ENCODE measurements at places on chromosomes 16 and 17.

- H3K4me1 ChIP-seq = peaks cover 5% of the 10 kb centered on the region
- no peaks in the 10 kb centered on the region for H3K36me3 ChIP-seq
- H3K27ac ChIP-seq = no peak overlapping the region
- DNase-seq = no peak
- H3K4me3 ChIP-seq = no peak overlapping the region
Measured at GRCh38 chr17:80183581-80184422, 14.0 kb downstream of the CARD14 start.

GRCh38 chr16:49937886-49938285 lies 82.0 kb upstream of the ZNF423 start:
- peaks cover 24% of the 10 kb centered on the region for H3K27me3 ChIP-seq
- DNase-seq = no peak
- no peaks in the 10 kb centered on the region for H3K36me3 ChIP-seq
- H3K4me3 ChIP-seq = no peak overlapping the region

GRCh38 chr17:76369804-76370203 lies 14.6 kb upstream of the SPHK1 start:
- H3K4me1 ChIP-seq = no peaks in the 10 kb centered on the region
- no peaks in the 10 kb centered on the region for H3K36me3 ChIP-seq
- H3K4me3 ChIP-seq = no peak overlapping the region
- no peaks in the 10 kb centered on the region for H3K27me3 ChIP-seq

GRCh38 chr17:42183741-42184711 lies 1.2 kb downstream of the HCRT start:
- H3K36me3 ChIP-seq = no peaks in the 10 kb centered on the region
- H3K4me3 ChIP-seq = peak overlapping the region; percentile 98
- H3K4me1 ChIP-seq = peaks cover 40% of the 10 kb centered on the region
- peak overlapping the region; percentile 79 for H3K27ac ChIP-seq

GRCh38 chr16:72836985-72837384 lies 210.9 kb downstream of the ZFHX3 start:
- peaks cover 10% of the 10 kb centered on the region for H3K27me3 ChIP-seq
- H3K36me3 ChIP-seq = no peaks in the 10 kb centered on the region
- H3K27ac ChIP-seq = no peak overlapping the region

GRCh38 chr17:34841467-34841866 lies 119.8 kb downstream of the CCT6B start:
- no peak overlapping the region for H3K4me3 ChIP-seq
- H3K4me1 ChIP-seq = no peaks in the 10 kb centered on the region
- no peak overlapping the region for H3K27ac ChIP-seq
- H3K36me3 ChIP-seq = no peaks in the 10 kb centered on the region
- peaks cover 5% of the 10 kb centered on the region for H3K27me3 ChIP-seq

- peaks cover 30% of the 10 kb centered on the region for H3K36me3 ChIP-seq
- DNase-seq = no peak
- H3K27ac ChIP-seq = no peak overlapping the region
- H3K27me3 ChIP-seq = no peaks in the 10 kb centered on the region
- no peak overlapping the region for H3K4me3 ChIP-seq
Measured at GRCh38 chr16:22035153-22035552, 27.2 kb downstream of the MOSMO start.

- H3K27ac ChIP-seq = no peak overlapping the region
- DNase-seq = no peak
Measured at GRCh38 chr17:82242977-82243647, 14.3 kb downstream of the SLC16A3 start.

DNA sequence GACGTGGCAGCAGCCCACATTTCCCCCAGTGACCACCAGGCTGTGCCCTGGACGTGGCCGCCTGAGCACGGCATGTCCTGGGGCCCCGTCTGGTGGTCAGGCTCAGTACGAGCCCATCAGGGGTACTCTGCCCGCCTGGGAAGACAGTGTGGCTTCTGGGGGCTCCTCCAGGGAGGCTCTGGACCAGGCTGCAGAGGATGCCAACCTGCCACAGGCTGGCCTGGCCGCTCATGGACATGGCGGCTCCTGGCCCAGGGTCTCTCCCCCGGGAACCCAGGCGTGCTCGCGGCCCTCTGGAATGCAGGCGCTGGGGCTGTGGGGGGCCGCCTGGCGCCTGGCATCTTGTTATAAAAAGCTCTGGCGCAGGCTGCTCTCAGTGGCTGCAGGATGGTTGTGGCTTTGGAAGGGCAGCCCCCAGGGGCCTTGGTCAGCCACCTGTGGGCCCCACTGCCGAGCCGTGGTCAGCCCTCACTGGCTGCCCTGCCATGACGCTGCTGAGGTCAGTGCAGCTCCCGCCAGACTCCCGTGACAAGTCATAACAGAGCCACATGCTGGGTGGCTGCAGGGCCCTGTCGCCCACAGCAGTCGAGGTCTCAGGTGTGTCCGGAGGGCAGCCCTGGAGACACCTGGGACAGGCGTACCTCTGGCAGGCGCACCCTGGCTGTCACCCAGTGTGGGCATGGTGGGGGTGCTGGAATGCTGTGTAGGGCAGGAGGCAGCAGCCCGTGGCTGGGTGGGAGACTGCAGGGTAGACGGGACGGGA lies 15.0 kb downstream of the CENPX start:
- no peaks in the 10 kb centered on the region for H3K36me3 ChIP-seq
- no peaks in the 10 kb centered on the region for H3K27me3 ChIP-seq
- no peak overlapping the region for H3K4me3 ChIP-seq

- H3K27ac ChIP-seq = no peak overlapping the region
- H3K36me3 ChIP-seq = no peaks in the 10 kb centered on the region
- DNase-seq = no peak
- no peaks in the 10 kb centered on the region for H3K27me3 ChIP-seq
- H3K4me3 ChIP-seq = no peak overlapping the region
Measured at GRCh38 chr16:10349851-10350250, 36.0 kb upstream of the ATF7IP2 start.

DNA sequence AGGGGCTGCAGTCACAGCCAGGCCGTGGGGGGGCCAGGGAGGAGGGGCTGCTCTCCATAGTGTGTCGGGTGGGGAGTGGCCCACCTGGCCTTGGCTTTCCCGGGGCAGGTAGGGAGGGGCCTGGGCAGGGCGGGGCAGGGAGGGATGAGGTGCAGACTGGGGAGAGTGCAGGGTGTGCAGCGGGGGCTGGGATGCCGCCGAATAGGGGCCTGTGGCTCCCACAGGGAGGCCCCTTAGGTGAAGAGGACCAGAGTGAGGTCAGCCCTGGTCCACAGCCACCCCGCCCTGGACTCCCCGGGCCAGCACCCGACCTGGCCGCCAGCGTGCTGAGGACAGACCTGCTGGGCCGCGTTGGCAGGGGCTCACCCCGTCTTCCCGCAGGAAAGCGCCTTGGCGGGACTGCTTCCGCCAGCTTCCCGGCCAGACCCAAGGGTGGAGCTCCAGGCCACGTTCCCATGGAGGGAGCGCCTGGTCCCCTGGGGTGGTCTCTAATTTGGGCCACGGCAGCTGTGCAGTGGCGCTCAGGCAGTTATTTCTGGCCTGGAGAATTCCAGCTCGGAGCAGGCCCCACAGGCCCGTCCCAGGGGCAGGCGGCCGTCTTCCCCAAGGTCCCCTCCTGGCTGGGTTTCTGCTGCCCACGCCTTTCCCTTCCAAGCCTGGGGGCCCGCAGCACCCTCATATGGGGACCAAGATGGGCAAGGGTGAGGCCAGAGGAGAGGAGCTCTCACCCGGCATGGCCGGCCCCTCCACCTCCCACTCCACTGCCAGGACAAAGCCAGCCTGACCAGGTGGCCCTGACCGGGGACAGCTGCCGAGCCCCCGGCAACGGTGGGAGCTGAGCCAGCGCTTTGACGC lies 27.9 kb downstream of the CACNA1H start:
- DNase-seq = no peak
- H3K36me3 ChIP-seq = no peaks in the 10 kb centered on the region
- H3K27ac ChIP-seq = no peak overlapping the region
- no peaks in the 10 kb centered on the region for H3K27me3 ChIP-seq
- H3K4me1 ChIP-seq = no peaks in the 10 kb centered on the region

- DNase-seq = no peak
- H3K27me3 ChIP-seq = no peaks in the 10 kb centered on the region
- H3K36me3 ChIP-seq = peaks cover 1% of the 10 kb centered on the region
- no peaks in the 10 kb centered on the region for H3K4me1 ChIP-seq
- H3K27ac ChIP-seq = no peak overlapping the region
Measured at GRCh38 chr16:64150193-64150592, 971.7 kb downstream of the CDH11 start.

GRCh38 chr17:70520447-70520846 lies 351.1 kb downstream of the KCNJ2 start:
- no peak overlapping the region for H3K27ac ChIP-seq
- no peaks in the 10 kb centered on the region for H3K36me3 ChIP-seq
- no peaks in the 10 kb centered on the region for H3K27me3 ChIP-seq
- H3K4me1 ChIP-seq = no peaks in the 10 kb centered on the region

DNA sequence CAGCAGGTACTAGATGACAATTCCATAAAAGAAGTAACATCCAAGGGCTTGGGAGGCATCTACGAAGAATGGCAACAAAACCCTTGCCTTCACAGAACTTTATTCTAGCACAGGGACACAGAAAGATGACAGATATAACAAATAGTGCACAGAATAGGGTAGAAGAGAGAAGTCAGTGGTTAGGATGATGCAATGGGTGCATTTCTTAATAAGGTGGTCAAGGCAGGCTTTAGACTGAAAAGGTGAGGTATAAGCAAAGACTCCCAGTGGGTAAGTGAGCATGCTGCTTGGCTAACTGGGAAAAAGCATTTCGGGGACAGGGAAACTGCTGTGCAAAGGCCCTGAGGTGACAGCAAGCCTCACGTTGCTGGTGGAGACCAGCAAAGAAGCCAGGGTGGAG lies 175.9 kb downstream of the XYLT1 start:
- H3K27ac ChIP-seq = peak overlapping the region; percentile 73
- H3K4me1 ChIP-seq = peaks cover 8% of the 10 kb centered on the region
- no peaks in the 10 kb centered on the region for H3K27me3 ChIP-seq

GRCh38 chr17:73638556-73638955 lies 5.7 kb downstream of the SDK2 start:
- no peak overlapping the region for H3K27ac ChIP-seq
- DNase-seq = no peak
- peaks cover 9% of the 10 kb centered on the region for H3K4me1 ChIP-seq
- H3K36me3 ChIP-seq = no peaks in the 10 kb centered on the region

DNA sequence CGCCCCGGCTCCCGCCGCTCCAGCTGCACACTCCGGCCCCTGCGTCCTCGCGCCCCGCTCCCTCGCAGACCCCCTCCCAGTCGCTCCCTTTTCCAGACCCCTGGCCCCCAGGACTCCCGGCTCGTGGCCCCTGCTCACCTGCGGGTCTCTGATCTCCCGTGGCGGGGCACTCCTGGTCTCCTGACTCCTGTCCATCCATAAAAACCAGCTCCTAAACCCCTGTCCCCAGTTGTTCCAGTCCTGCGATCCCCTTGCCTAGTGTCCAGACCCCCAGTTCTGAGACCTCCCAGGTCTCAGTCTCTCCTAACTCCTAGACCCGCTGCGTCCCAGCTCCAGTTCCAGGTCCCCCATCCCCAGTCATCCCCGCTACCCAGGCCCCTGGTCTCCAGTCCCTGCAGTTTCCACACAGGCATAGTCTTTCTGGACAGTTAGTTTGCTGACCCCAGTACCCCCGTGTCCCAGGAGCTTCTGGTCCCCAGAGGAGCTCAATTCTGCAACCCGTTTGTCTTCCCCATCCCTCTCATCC lies 379 bp downstream of the SNX29 start:
- peak overlapping the region; percentile 98 for H3K4me3 ChIP-seq
- no peaks in the 10 kb centered on the region for H3K27me3 ChIP-seq
- H3K4me1 ChIP-seq = peaks cover 35% of the 10 kb centered on the region
- DNase-seq = no peak

DNA sequence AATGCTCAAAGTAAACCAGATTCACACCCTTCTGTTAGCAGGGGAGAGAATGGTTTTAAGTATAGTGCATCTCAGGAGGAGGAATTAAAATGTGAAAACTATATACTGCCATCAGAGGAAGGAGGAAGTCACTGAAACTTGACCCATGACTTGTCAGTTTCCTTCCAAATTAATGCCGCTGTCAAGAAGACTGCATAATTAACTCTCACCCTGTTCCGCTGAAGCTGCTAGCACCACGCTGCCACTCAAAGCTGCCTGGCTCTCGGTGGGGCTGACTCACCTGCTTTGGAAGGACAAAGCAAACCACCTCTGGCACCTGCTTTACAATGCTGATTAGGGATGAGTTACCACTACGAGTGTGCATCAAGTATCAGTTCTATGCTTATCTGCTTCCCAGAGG lies 37.8 kb upstream of the ULK2 start:
- no peaks in the 10 kb centered on the region for H3K27me3 ChIP-seq
- no peak for DNase-seq
- no peak overlapping the region for H3K27ac ChIP-seq
- no peaks in the 10 kb centered on the region for H3K4me1 ChIP-seq

DNA sequence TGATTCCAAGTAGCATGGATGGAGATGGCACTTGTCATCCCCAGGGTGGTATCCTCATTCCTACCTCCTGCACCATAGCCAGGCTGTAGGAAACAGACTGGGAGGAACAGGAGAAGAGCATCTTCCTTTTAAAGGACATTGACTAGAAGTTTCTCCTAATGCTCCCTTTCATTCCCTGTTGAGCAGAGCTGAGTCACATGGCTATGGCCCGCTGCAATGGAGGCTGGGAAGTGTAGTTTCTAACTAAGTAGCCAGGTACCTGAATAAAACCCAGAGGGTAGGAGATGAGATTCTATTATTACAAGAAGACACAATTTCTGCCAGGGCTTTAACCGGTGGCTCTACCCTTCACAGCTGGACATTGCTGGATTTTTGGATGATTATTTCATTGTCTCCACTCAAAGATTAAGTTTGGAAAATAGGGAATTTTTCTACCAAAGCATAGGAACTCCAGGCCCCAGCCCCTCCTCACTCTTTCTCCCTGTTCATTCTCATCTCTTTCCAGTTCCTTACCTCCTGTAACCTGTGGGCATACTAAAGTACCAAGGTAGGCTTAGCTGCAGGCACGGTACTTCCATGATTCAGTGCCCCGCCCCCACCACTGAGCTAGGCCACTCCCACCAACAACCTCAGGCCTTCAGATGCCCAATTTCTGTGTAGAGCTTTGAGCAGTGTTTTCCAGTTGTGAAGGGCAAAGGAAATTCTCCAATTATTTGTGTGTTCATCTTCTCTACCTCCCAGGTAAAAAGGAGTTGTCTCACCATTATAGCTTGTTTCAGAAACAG lies 378.3 kb downstream of the CDH13 start:
- no peaks in the 10 kb centered on the region for H3K36me3 ChIP-seq
- no peak overlapping the region for H3K4me3 ChIP-seq
- no peaks in the 10 kb centered on the region for H3K27me3 ChIP-seq
- no peak overlapping the region for H3K27ac ChIP-seq
- no peak for DNase-seq

- H3K27ac ChIP-seq = no peak overlapping the region
- no peak for DNase-seq
- no peaks in the 10 kb centered on the region for H3K36me3 ChIP-seq
- H3K27me3 ChIP-seq = no peaks in the 10 kb centered on the region
- no peak overlapping the region for H3K4me3 ChIP-seq
Measured at GRCh38 chr17:7110617-7111306, 3.9 kb downstream of the ASGR2 start.

GRCh38 chr16:25148568-25149215 lies 37.1 kb downstream of the LCMT1 start:
- H3K27ac ChIP-seq = no peak overlapping the region
- no peaks in the 10 kb centered on the region for H3K27me3 ChIP-seq
- H3K4me3 ChIP-seq = no peak overlapping the region
- DNase-seq = no peak
- H3K36me3 ChIP-seq = peaks cover 6% of the 10 kb centered on the region
- no peaks in the 10 kb centered on the region for H3K4me1 ChIP-seq

- peaks cover 9% of the 10 kb centered on the region for H3K27me3 ChIP-seq
- H3K27ac ChIP-seq = no peak overlapping the region
- no peak overlapping the region for H3K4me3 ChIP-seq
- no peaks in the 10 kb centered on the region for H3K36me3 ChIP-seq
- DNase-seq = no peak
Measured at GRCh38 chr16:79061181-79061580, 539.4 kb downstream of the MAF start.

Data from activated CD8-positive, alpha-beta memory T cell treated with anti-CD3 and anti-CD28 coated beads, Interleukin-2, amount 10 ng/mL, durations not matched to agents 7 days and 5 days (primary cell).